Dorsolateral prefrontal cortex (tissue), 122 donors: ENCODE measurements at places on chromosomes 7 and 10. TPM values are rescaled to one million over a fixed set of nuclear protein-coding genes. Genes with fewer than 3 reads are reported as not detected.

The AFAP1L2 gene
- 36.7 TPM for total RNA-seq

The PLPP4 gene
- 7.9 TPM for total RNA-seq

The OPALIN gene
- total RNA-seq, result 85.5 TPM

The FRMPD2 gene
- total RNA-seq, result 19.8 TPM

The ZNF783 gene
- total RNA-seq, result 23.0 TPM

The GTPBP4 gene
- total RNA-seq, result 39.7 TPM

The SH2D4B gene
- total RNA-seq, result 0.28 TPM

The OR2A5 gene
- not detected for total RNA-seq

The KLLN gene
- total RNA-seq, result 1.3 TPM

The SPDYE11 gene
- total RNA-seq, result 0.23 TPM

The PPP1R3C gene
- total RNA-seq, result 32.0 TPM

The ZNF425 gene
- total RNA-seq, result 7.8 TPM

The ADIRF gene
- 107 TPM for total RNA-seq

The KIAA1549 gene
- 19.4 TPM for total RNA-seq

The SEM1 gene
- total RNA-seq, result 52.5 TPM

DNA sequence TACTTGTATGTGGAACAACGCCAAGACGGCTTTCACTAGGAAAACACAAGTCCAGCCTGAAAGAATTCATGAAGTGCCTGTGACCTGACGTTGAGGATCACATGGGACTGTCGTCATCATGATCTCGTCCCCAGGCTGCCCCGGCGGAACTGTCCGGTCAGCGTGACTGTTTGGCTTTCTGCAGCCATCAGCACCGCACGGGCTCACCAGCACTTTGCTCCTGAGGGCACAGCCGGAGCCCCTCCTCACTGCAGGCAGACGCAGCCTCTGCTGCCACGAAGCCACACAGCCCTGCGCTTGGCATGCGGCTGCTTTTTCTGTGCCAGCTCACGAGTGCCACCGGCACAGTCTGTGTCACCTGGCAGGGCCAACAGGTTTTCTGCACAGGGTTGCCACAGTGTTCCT lies 9.4 kb upstream of the GET4 start:
- peak; percentile 57 for DNase-seq

DNA sequence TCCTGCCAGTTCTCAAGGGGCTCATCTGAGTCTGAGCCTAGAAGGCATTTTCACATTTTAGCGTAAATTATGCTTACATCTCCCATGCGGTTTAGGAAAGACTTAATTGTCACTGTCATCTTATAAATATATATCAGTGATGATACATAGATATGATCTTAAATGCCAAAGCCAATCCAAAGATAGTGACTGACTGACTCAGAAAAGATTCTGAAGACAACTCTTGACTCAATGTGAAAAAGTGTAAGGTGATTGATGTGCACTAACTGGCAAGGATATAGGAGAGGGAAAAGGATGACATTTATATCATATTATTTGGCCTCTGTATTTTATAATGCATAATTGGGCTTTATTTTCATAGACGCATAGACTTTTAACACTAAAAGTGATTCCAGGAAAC lies 84.9 kb upstream of the LRRN3 start:
- DNase-seq, result no peak

DNA sequence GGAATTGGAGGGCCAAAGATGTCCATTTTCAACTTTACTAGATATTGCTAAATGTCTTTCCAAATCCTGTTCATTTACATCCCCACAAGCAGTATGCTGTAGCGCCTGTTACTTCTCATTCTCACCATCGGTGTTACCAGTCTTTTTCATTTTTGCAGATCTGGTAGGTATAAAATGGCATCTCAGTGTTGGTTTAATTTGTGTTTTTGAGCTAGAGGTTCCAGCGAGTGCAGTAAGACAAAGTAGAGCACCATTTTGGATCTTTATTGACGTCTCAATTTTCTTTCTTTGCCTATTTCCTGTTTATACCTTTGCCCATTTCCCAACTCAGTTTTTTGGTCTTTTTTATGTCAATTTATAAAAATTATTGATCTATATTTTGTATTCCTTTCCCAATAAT lies 55.6 kb downstream of the NRF1 start:
- no peak for DNase-seq

DNA sequence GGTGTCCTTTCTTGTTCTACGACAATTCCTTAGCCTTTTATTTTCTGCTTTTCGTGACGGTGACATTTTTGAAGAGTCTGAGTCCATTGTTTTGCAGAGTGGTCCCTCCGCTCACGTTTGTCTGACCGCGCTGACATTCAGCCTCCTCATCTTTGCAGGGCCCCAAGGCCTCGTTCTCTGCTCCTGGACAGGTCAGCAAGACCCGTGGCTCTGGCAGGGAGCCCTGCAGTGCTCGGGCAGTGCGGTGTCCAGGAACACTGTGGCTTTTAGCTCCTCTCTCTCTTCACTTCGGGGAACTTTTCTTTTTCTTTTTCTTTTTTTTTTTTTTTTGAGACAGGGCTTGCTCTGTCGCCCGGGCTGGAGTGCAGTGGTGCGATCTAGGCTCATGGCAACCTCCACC lies 142.5 kb downstream of the DNAJB6 start:
- DNase-seq, result no peak

DNA sequence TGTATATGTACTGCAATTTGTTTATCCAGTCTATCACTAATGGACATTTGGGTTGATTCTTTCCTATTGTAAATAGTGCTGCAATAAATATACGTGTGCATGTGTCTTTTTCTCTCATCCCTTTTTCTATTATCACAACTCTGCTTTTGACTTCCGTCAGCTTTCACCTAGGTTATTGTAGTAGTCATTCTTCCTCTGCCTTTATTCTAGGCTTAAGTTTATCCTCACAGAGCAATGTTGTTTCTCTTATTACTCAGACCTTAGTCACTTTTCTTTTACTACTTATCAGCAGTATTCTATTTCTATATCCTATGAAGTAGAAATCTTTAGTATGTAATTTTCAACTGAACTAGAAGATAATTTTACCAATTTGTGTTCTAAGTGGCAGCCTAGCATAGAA lies 175.3 kb upstream of the SEMA3E start:
- no peak for DNase-seq

GRCh38 chr10:114367351-114368056 lies 36.8 kb downstream of the AFAP1L2 start:
- no peak for DNase-seq

GRCh38 chr10:42551582-42552187 lies 86.7 kb downstream of the ZNF33B start:
- DNase-seq, result no peak

GRCh38 chr10:53123311-53123710 lies 350.7 kb upstream of the MBL2 start:
- DNase-seq, result no peak

DNA sequence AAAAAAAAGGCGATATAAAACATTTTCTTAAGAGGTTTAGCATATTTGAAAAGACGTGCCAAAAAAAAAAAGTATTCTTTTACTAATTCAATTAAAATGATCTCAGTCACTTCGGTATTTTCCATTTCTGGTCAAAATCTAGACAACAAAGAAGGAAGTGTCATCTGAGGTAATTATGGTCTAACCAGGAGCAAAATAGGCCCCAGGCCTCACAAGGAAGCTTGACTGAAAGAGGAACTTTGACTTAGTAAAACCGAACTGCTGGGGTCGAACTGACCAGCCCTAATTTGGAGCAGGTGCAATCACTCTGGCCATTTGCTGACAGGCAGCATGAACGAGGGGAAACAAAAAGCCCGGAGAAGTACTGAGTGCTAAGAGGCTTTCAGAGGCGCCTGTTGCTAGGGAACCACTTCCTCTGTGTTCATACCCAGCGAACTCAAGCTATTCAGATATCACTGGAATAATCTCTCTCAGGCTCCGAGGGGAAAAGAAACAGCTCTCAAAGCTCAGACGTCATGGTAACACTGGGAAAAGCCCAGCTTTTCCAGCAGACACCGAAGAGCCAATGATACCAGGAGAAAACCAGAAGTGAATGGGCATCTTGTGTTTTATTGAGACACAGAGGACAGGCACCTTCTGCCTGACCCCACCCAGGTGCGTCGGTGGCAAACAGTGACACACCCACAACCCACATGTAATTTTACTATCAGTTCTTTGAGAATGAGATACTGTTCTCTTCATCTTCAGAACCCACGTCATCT lies 126.5 kb downstream of the FAM107B start:
- peak; percentile 59 for DNase-seq

DNA sequence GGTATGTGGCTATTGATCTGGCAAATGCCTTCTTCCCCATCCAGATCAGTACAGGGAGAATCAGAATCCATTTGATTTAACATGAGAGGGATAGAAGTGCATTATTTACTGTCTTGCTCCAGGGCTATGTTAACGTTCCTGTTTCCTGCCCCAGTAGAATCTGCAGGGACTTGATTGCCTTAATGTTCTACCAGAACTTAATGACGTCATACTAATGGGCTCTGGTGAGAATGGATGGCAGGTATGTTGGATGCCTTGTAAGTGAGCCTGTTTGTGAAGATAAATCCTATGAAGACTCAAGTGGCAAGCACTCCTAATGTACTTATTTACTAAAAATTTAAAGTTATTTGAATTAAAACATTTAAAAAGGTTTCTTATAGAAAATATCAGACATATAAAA lies 44.5 kb upstream of the CHCHD3 start:
- no peak for DNase-seq

- DNase-seq, result no peak
Observed at GRCh38 chr7:100674411-100675104, 1.0 kb downstream of the GNB2 start.

GRCh38 chr7:151109094-151110048 lies 23.1 kb downstream of the AGAP3 start:
- DNase-seq, result no peak

- no peak for DNase-seq
Observed at GRCh38 chr7:22728401-22729029, 1.5 kb downstream of the IL6 start.

DNA sequence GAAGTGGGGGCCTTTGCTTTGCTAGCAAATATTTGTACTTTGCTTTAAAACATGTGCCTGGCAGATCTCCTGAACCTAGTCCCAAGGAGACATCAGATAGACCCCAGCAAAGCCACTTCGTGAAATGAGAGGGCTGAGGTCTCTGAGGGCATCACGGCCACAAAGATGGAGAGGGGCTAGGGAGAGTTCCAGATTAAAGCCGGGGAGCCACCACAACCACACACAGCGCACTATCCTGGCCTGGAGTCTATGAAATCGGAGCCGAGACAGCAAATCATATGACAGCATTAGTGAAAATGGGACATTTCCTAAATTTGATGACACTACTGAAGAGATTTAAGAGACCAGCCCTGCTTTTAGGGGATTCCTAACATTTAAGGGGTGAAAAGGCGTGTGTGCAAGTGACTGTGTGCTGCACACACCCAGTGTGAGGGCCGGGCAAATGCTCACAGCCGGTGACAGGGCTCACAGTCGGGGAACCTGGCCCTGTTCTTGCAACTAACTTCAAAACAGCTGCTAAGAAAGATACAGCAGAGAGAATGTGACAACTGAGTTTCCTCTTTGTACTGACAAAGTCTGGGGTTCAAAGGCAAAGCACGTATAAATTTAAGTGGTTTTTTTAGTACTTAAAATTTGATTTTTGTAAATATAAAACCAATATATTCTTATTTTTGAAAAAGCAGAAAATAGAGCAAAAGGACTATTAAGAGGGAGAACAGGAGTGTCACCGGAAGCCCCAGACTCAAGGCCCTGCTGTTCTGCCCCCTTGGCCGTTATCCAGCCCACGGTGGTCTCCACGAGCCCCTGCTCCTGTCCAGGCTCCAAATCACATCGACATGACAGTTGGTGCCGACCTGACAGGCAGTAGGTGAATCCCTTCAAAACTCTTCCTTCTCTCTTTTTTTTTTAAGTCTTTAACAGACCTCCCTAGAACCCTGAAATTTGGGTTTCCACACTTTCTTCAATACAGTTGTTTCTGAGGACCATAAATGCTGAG lies 49.5 kb downstream of the VIPR2 start:
- DNase-seq, result no peak

- DNase-seq, result no peak
Observed at GRCh38 chr10:4776234-4776638, 49.8 kb upstream of the AKR1E2 start.

DNA sequence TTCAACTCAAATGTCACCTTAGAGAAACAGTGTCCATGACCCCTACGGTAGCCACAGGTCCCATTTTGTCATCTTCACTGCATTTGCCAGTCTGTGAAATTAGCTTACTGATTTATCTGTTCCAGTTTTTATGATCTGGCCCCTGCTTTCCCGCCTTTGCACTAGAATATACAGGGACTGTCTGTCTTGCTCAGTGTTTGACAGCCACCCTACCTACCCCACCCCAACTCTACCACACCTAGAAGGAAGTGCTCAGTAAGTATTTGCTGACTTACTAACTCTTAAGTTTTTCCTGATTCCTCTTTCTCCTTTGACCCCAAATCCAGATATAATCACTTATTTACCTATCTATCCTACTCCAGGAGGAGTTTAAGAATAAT lies 49.5 kb downstream of the CREB3L2 start:
- no peak for DNase-seq

DNA sequence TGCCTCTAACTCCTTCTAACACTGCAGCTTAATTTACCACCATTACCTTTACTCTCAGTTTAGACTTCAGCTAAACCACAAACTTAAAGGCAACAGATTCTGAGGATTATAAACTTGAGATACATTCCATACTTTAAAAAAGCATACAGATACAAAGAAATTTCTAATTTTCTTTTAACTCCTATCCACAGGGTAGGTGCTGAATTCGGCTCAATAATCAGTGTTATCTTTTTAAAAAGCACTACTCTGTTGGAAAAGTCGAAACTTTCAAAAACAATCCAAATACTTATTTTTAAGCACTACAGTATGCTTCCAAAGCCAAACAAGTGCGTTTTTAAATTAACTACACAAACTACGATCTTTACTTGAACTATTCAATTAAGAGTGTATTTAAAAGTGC lies 1.0 kb downstream of the SMNDC1 start:
- DNase-seq, result no peak

DNA sequence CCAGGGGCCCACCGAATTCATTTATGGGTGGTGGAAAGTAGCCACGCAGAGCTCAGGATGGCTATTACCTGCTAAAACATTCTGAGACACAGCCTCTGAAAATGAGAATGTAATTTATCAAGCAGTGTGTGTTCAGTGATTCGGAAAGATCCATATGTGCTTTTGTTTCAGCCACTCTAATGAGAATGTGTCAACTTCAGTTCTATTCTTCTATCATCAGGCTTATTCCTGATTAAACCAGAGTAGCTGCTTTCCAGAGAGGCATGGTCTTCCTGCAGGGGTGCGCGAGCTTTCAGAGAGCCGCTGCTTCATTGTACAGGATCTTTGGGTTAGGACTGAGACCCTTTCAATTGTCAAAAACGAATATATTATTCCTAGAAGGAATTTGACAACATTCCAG lies 167.6 kb downstream of the OTUD1 start:
- no peak for DNase-seq

GRCh38 chr7:19519443-19520021 lies 189.3 kb downstream of the POLR1F start:
- no peak for DNase-seq
